Brain (organoid and tissue), 16 donors: ENCODE measurements at places on chromosomes 5 and 9.

DNA sequence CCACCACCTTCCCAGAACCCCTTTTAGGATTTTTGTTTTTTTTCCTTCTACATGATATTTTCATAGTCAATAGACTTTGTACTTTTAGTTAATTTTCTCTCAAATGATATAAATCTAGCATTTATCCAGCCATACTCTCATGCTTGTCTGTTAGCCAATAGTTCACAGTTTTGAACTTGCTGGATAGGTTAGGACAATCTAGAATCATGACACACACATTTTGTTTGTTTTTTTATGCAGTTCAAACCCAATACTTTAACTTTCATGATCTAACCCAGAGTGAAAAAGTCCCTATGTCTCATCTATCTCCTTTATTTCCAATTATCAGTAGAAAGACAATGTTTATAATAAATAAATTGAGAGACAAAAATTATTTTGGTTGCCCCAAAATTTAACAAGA, 509.7 kb upstream of the DMAC1 start:
- DNase-seq = no peak

DNA sequence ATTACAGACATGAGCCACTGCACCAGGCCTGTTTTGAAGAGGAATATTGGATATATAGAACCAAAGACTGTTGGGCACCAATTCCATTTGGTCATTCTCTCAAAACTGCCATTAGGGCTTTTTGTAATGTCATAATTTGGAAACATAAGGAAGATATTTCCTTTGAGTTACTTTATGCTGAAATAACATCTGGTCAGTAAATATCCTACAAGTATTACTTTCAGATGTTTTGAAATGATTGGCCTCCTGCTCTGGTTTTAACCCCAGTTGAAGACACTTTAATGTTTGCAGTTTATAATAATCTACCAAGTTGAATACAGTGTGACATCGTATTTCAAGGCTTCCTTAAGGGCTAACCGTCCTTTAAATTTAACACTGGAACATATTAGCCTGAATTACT, 33.6 kb downstream of the LRRTM2 start:
- DNase-seq = no peak

DNA sequence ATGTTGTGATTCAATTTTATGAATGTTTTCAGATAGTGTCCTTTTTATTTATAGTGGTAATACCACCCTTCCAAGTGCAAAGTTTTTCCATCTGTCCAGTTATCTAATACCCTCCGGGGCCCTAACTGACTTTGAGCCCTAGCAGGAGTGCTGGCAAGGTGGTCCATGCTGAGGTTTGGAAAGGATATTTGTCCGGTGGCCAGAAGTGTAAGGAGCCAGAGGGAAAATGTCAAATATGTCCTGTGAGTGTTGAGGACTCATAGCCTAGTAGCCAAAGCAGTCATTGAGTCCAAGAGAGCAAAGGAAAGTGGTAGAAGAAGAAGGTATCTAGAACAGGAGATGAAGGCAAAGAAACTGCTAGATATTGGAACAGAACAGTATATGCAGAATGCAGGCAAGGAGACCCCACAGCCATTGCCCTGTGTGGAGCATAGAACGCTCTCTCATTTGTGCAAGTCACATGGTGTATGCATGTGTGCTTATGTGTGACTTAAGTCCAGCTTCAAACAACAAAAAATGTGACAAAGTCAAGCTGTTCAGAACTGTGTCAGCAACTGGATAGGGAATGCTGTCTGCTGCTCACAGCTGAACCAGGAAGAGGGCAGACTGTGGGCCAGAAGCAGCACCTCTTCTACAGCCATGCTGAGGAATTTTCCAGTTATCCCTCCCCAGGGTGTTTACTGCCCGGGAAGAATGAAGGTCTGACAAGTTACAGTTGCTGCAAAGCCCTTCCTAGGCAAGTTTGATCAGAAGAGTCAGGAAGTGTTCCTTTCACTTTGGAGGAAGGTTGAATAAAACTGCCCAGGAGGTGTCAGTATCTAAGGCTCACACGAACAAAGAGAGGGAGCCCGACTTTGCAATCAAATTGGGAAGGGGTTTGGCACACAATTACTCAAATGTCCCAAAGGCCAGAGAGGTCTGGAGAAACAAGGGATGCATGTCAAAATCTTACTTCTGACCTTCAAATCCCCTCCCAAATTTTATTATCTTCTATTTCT, 463.3 kb upstream of the DMAC1 start:
- no peak for DNase-seq

DNA sequence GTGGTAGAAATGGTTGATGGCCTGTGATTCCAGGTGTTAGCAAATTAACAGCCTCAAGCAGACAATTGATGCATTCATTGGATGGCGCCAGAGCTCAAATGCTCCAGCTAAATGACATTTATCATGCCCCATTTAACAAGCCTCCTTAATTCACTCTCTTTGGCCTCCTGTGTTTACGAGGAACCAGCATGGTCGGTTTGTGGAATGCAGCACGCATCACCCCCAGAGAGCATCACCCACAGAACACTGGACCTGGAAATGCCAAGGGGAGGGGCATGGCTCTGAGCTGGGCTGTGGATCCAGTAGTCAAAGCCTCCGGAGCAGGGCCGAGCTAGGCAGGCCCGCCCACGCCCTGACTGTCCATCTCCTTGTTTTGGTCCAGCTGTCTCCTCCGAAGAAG, 434.0 kb downstream of the GADD45G start:
- DNase-seq = peak; percentile 34

DNA sequence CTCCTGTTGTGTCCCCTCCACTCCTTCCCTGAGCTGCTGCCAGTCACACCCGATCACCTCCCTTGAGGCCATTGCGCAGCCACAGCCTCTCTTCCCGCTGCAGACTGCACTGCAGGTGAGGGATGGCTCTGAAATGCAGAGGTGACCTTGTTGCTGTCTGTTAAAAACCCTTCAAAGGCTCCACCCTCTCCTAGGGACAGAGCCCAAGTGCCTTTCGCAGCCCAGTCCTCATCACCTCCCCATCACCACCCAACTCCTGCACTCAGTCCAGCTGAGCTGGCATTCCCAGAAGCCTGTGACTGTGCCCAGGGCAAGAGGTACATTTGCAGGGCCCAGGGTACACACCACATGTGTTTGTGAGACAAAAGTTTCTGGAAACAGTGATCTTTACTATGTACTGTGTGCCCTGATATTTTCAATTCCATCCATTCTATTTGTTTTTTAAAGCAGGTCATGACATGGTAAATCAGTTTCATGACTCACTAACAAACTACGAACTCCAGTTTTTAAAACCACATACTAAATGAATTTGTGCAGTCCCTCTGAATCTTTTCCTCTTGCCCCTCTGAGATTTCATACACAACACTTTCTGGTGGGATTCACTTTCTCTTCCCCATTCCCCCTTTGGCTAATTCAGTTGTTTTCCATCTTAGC, 73.0 kb upstream of the SPOCK1 start:
- no peak for DNase-seq

GRCh38 chr5:100647461-100648230, 112.5 kb downstream of the FAM174A start:
- DNase-seq = peak; percentile 14

GRCh38 chr9:106637486-106637885, 225.5 kb upstream of the ZNF462 start:
- DNase-seq = no peak

GRCh38 chr9:72041775-72042194, 18.6 kb downstream of the C9orf57 start:
- DNase-seq = no peak

DNA sequence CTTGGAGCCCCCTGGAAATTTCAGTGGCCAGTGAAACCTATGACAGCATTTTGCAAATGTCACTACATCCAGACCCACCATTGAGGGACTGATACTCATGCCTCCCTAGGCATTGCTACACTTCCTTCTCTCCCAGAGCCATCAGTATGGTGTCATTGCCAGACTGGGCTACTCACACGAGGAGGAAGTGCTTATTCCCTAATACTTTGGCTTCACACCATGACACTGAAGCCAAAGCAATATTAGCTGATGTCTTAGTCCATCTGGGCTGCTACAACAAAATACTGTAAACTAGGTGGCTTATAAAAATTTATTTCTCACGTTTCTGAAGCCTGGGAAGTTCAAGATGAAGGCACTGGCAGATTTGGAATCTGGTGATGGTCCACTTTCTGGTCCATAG, 22.6 kb downstream of the TRPM3 start:
- no peak for DNase-seq

GRCh38 chr5:159456261-159456660, 126.0 kb upstream of the IL12B start:
- DNase-seq = no peak

GRCh38 chr9:77946969-77947620, 84.5 kb downstream of the GNAQ start:
- no peak for DNase-seq

- no peak for DNase-seq
These were observed 139.3 kb upstream of the FST start for GRCh38 chr5:53340956-53341750.

- DNase-seq = no peak
These were observed 4.6 kb downstream of the ISL1 start for GRCh38 chr5:51387884-51388275.

GRCh38 chr9:8030095-8030494, 230.5 kb upstream of the DMAC1 start:
- DNase-seq = no peak

- DNase-seq = no peak
These were observed 425.3 kb downstream of the CSNK1G3 start for GRCh38 chr5:123937230-123937629.

- DNase-seq = no peak
These were observed 26.4 kb downstream of the JADE2 start for GRCh38 chr5:134551901-134552300.

DNA sequence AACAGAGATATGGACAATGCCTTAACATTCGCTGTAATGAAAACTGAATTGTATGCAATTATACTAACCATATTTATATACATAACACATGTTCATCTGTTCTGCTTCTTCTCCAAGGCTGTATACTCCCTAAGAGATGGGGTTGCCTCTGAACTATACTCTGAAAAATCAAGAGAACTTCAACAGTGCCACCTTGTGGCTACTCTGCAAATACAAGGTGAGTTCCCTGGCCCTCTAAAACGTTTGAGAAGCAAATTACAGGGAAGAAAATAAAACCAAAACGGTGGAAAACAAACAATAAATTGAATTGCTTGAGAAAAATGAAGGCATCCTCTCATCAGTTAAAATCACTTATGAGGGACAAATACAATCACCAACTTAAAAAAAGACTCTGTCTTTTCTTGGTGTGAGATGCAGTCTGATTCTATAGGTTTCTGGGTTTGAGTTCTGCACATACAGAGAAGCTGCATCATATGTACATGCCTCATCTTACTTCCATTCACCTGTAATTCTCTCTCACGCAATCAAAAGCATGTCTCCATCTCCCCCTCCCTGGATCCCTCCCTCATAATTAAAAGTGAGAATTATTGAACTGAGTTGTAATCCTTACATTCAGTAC, 98.6 kb downstream of the FBXW11 start:
- DNase-seq = peak; percentile 92

DNA sequence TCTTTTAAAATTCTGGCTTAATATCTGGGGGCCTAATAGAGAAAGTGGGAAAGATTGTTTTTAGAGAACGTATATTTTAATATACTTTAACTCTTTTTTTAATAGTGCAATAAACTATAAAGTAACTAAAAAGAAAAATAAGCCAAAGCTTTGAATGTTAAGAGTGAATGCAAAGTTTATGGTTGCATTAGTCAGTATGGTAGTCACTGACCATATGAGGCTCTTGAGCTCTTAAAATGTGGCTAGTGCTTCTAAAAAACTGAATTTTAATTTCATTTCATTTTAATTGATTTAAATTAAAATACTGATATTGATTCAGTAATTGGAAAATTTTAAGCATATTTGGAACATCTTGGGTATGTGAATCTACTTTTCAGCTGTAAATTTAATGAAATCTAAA, 310.7 kb downstream of the PJA2 start:
- DNase-seq = no peak

DNA sequence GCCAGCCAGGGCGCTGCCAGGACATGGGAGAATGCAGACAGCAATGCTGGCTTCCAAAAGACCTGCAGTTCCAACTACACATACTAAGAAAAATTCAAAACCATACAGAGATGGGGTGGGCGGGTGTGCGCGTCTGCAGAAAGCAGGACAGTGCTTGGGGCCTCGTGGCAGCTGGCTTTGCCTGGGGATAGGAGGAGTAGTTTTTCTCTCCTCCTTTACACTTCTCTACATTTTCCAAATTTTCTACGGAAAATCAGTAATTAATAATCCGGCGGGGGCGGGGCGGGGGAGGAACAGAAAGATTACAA, 43.6 kb upstream of the SARDH start:
- no peak for DNase-seq

- no peak for DNase-seq
These were observed 102.8 kb downstream of the HMHB1 start for GRCh38 chr5:143914756-143915155.

DNA sequence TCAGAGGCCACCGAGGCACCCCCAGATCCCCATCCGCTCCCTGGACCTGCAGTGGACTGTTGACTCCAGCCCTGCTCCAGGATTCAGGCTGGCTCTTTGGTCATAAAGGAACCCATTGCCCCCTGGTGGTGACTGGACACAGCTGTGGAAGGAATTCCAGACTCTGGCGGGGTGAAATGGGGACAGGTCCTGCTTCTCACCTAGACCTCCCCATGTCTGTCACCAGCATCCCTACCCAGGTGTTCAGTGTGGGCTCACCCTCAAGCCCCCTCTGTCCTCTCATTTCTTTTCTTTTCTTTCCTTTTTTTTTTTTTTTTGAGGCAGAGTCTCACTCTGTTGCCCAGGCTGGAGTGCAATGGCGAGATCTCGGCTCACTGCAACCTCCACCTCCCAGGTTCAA, 25.5 kb upstream of the STXBP1 start:
- DNase-seq = peak; percentile 88

DNA sequence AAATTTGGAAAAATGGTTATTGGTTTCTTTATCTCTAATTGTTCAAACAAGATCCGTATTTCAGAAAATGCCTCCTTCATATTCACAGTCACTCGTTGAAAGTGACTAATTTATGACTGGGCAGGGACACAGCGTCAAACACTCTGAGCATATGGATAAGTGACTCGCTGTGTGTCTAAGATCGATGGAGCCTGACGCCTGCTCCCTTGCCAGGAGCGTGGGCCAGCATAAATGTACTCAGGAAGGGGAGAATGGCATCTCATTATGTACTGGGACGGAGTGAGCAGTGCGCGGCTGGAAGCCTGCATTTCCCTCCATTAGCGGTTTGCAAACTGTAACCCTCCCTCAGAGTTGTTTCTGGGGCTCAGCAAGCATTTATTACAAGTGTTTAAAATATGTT, 79.8 kb upstream of the CAST start:
- DNase-seq = peak; percentile 79

- no peak for DNase-seq
These were observed 16.0 kb upstream of the PHF19 start for GRCh38 chr9:120892748-120893610.

GRCh38 chr9:92642041-92642451, 27.9 kb downstream of the IPPK start:
- no peak for DNase-seq

- no peak for DNase-seq
These were observed 144.9 kb upstream of the POU5F2 start for GRCh38 chr5:93886098-93886806.
